ENCODE measurements at places on chromosomes 6 and 20. TPM values are rescaled to one million over a fixed set of nuclear protein-coding genes. Genes with fewer than 3 reads are reported as not detected.

Gene LST1
- total RNA-seq, result not detected

Gene LBP
- total RNA-seq, result 1.2 TPM

Gene ATP6V1G2
- total RNA-seq, result 0.72 TPM

Gene IL17A
- total RNA-seq, result not detected

Gene GSS
- total RNA-seq, result 55.8 TPM

Gene UNC93A
- total RNA-seq, result not detected

Gene VNN1
- 0.07 TPM for total RNA-seq

Gene IYD
- not detected for total RNA-seq

Gene ADGB
- not detected for total RNA-seq

Gene TRIM40
- total RNA-seq, result not detected

Gene PRDM13
- 0.84 TPM for total RNA-seq

Gene SIRPG
- total RNA-seq, result not detected

Gene PRICKLE4
- 0.81 TPM for total RNA-seq

Gene HLA-F
- total RNA-seq, result 4.3 TPM

Gene PLEKHG1
- total RNA-seq, result 0.32 TPM
